CD8-positive, alpha-beta memory T cell (primary cell): ENCODE measurements at places on chromosomes 1 and 21.

GRCh38 chr1:24894002-24894401 lies 36.1 kb downstream of the RUNX3 start:
- DNase-seq, result no peak

GRCh38 chr1:6188466-6188865 lies 8.3 kb upstream of the CHD5 start:
- no peak for DNase-seq

GRCh38 chr1:175043824-175044223 lies 20.6 kb upstream of the MRPS14 start:
- DNase-seq, result no peak

DNA sequence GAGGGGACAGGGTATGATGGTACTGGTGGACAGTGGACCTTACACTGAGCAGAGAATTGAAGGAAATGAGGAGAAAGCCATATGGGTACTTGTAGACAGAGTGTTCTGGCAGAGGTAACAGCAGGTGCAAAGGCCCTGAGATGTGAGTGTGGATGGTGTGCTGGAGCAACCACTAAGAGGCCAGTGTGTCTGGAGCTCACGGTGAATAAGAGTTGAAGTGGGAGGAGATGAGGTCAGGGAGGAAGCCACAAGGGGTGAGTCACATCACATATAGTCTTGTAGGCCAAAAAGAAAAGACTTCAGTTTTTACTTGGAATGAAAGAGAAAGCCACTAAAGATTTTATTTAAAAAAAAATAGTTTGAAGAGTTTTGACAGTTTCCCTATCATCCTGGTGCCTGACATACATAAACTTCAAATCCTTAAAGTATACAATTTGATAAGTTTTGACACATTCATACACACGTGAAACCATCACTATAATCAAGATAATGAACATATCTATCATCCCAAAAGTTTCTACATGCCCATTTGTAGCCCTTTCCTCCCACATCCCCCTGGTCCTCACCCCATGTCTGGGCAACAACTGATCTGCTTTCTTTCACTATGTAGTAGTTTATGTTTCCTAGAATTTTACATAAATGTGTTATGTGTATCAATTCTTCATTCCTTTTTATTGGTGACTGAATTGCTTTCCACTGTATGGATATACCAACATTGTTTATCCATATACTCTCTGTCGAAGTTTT lies 148.4 kb downstream of the GPATCH2 start:
- DNase-seq, result no peak

GRCh38 chr1:156476501-156477298 lies 23.9 kb downstream of the MEF2D start:
- DNase-seq, result no peak

DNA sequence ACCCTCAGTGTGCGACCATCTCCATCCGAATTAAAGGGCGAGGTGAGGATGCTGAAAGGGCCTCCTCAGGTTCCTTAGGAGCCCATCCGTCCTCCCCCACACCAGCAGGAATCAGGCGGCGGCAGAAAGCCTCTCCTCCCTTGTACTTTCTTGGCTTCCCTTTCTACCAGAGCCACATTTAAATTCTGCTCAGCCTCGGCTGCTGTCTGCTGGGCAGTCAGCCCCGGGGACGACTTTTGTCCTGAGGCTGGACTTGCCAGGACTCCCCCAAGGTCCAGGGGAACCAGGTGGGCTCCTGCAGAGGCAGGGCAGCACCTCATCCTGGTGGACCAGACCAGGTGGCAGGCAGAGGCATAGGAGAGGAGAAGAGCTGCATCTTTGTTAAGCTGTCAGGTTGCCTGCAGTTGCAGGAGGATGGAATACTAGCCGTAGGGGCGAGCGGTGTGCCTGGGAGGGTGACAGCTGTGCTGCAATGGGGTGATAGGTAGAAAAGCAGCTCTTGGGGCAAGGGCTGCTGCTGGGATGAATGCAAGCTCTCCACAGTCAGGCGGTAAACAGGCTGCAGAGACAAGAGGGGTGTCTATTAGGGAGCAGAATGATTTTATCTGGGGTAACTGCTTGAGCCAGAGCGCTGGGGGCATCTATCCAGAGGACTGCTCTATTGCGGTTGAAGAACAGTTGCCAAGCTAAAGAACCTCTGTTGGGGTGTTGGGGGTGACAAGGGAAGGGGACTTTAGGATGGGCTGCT lies 46.2 kb upstream of the WASF2 start:
- DNase-seq, result no peak

GRCh38 chr21:36828891-36829515 lies 130.1 kb downstream of the SIM2 start:
- no peak for DNase-seq

DNA sequence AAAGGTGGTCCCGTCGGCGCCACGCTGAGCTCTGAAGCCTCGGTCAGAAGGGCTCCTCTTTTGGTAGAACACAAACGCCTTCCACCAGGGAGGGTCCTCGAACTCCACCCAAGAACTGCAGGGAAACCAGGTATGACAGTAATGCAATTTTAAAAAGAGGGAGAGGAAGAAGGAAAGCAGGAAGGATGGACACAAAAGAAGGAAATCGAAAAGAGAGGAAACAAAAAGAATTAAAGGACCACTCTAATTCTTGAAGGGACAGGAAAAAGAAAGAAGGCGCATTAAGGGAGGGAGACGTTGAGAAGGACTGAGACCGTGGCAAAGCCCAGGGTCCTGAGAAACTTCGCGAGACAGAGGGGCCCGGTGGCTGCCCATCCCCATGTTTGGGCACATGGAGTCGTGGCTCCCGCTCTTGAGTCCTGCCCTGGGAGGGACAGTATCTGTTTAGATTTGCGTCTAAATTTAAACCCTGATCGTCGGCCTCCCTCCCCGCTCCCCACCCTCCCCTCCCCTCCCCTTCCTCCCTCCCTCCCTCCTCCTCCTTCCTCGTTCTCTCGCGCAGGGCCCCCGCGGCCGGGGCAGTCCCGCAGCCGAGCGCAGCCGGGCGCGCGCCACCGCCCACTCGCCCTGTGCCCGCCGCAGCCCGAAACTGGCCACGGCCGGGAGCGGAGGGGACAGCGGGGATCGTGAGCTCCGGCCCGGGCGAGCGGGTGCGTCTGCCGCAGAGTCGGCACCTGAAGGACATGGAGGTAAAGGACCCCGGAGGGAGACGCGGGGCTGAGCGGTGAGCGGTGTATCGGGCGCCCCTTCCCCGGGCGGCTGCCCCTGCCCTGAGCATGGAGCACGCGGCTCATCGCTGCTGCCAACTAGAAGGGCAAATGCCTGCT lies at the start of gene RCSD1:
RCSD1 (plus strand) TSS at position 552 of the 887 bp plus-strand sequence; CDS start at position 744, 192 bp downstream.
- peak; percentile 70 for DNase-seq

GRCh38 chr1:47930210-47930840 lies 66.9 kb downstream of the TRABD2B start:
- DNase-seq, result no peak

DNA sequence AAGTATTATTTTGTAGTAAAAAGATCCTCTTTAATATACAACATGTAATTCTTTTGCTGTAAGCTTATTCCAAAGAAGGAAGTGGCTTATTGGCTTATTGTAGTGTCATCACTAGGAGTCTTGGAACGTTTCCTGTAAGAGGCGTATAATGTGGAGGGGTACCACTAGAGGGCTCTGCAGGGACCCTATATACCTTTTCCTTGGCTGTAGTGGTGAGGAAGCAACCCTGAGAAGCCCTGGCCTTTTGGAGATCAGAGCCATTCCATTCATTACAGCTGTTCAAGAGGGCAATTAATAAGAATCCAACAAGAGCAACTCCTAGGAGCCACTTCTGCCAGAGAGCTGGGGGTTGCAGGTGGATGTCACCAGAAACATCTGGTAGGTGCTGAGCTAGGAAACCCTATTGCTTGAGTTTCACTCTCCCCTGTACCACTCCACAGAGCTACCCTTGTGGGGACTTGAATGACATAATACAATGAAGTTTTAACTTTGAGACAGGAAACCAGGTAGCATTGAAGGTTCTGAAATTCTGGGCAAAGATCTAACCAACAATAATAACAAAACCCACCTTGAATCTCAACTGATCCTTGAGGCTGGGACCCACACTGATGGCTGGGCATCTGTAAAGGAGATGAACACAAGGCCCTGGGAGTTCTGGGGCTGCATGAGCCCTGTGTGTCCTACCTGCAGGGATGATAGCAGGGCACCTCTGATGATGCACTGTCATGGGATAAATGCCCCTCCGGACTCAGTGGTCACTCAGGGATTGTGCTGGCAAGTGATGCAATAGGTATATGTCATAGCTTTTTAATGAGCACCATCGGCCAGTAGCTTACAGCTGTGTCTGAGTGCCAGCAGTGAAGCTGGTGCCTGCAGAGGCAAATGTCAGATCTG lies 160.2 kb upstream of the COA6 start:
- DNase-seq, result no peak

GRCh38 chr1:40508375-40509341 lies at the start of gene EXO5:
Gene EXO5 (plus strand): TSS chr1:40508767. CDS start chr1:40514545, 5,778 bp downstream.
- peak; percentile 67 for DNase-seq

DNA sequence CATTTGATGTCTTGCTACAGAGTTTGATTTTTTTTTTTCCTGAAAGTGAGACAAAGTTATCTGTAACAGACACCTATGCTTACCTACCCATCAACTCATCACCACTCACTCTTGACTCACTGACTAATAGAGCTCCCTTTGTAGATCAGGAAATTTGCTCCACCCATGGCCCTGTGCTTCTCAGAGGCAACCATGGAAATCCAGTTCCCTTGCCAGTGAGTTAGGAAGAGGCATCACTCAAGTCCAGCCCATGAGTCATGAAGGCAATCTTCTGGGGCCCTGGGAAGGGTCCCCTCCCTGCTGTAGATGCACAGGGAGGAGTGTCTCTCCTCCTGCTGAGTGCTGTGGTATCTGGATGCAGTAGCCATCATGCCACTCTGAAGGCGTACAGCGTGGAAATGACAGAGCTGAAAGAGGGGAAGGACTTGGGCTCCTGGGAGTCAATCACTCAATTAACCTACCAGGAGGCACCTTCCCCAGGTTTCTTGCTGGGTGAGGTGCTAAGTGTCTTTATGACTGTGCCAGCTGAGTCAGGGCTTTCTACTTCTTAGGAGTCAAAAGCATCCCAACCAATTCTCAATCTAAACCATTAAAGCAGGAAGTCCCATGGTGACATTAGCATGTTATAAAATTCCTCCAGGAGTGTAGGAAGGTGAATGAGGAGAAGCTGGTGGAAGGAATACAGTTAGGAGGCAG lies 56.1 kb downstream of the DNTTIP2 start:
- no peak for DNase-seq

DNA sequence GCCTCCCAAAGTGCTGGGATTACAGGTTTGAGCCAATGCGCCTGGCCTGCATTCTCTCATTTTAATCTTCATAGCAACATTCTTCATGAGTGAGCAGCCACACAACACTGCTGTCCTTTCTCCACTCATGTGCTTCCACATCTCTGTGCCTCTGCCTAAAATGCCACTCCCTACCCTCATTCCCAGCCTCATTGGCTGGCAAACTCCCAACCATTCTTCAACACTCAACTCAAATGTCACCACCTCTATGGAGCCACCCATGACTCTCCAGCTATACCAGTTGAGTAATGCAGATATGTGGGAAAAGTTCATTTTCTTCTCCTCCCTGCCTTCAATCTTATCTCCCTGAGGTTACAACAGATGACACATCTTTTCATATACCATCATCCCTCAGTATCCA lies 53.9 kb upstream of the ZC3H12A start:
- DNase-seq, result no peak

DNA sequence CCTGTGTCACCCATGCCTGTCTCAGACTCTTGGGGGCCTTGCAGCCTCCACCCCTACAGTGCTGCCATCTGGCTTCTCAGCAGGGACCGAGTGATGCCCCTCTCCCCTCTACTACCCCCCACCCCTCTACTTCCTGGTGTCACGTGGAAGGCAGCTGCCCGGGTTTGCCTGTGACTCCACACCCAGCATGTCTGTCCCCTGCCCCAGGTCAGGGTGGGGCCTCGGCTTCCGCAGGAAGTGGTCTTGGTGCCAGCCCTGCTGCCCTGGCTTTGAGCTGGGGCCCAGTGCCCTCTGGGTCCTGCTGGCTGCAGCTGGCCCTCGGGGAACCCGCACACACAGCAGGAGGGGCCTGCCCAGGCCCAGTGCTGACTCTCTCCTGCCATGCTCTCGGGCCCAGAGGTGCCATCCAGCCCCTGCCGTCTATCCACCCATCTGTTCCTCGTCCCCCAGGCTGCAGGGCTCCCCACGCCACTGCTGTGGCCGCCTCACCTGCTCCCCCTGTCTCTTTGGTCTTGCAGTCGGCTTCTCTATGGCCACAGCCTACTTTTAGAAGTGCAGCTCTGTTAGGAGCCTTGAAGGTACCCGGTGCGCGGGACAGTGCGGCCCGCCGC lies 24.0 kb downstream of the PLCH2 start:
- no peak for DNase-seq

GRCh38 chr1:198588845-198589244 lies 48.4 kb upstream of the ATP6V1G3 start:
- no peak for DNase-seq

- no peak for DNase-seq
Measured at GRCh38 chr21:33273044-33273443, 6.9 kb downstream of the IL10RB start.

- no peak for DNase-seq
Measured at GRCh38 chr1:201925301-201925567, 21.1 kb downstream of the LMOD1 start.

DNA sequence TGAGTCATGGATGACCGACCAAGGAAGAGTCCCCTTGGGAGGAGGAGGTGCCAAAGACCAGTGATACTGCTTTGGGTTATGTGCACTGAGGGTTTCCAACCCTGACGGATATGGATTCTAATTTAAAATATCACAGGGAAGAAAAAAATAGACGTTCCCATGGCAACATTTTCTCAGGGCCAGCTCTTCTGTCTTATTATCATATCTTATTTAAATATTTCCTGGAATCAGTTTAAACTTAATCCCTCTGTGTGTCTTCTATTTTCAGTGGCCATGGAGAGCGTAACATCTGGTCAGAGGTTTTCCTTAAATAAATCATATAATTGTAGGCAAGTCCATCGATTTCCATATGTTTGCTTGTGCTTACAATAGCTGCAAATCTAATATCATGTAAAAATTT lies 205.4 kb upstream of the FMN2 start:
- DNase-seq, result no peak

- DNase-seq, result peak; percentile 59
Measured at GRCh38 chr1:151993084-151993733, 450 bp downstream of the S100A10 start.

- DNase-seq, result no peak
Measured at GRCh38 chr21:27078915-27079314, 112.0 kb upstream of the ADAMTS5 start.

- DNase-seq, result no peak
Measured at GRCh38 chr1:75785320-75785982, 605 bp upstream of the RABGGTB start.

DNA sequence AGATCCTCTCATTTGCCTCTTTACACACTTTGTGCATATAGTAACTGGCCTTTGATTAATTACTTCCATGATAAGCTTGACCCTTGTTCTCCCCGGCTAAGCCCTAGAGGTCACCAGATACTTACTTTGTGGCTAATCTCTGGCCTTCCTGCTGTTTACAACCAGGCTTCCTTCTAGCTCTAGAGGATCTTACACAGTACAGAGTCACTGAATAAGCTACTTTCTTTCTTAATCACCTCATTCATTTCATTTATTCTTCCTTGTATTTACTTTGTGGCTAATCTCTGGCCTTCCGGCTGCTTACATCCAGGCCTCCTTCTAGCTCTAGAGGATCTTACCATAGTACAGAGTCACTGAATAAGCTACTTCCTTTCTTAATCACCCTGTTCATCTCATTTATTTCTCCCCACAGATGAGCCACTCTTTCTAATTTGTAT lies 144.3 kb upstream of the C1orf21 start:
- DNase-seq, result no peak

GRCh38 chr1:77642196-77642595 lies 40.3 kb downstream of the ZZZ3 start:
- no peak for DNase-seq

- no peak for DNase-seq
Measured at GRCh38 chr1:14294006-14294405, 304.5 kb upstream of the KAZN start.

GRCh38 chr1:151711951-151712350 lies 4.7 kb downstream of the CELF3 start:
- no peak for DNase-seq
